ENCODE measurements at places on chromosomes 7 and 10.

DNA sequence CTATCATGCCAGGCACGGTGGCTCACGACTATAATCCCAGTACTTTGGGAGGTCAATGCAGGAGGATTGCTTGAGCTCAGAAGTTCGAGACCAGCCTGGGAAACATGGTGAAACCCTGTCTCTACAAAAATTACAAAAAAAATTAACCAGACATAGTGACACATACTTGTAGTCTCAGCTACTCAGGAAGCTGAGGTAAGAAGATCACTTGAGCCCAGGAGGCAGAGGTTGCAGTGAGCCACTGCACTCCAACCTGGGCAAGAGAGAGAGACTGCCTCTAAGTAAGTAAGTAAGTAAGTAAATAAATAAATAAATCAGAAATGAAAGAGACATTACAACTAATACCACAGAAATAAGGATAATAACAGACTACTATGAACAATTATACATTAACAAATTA lies 36.2 kb downstream of the PDLIM1 start:
- H3K4me1 ChIP-seq, result no peaks in the 10 kb centered on the region
- DNase-seq, result no peak
- H3K27me3 ChIP-seq, result no peaks in the 10 kb centered on the region
- no peak overlapping the region for H3K4me3 ChIP-seq
- no peak overlapping the region for H3K27ac ChIP-seq
- no peaks in the 10 kb centered on the region for H3K36me3 ChIP-seq

DNA sequence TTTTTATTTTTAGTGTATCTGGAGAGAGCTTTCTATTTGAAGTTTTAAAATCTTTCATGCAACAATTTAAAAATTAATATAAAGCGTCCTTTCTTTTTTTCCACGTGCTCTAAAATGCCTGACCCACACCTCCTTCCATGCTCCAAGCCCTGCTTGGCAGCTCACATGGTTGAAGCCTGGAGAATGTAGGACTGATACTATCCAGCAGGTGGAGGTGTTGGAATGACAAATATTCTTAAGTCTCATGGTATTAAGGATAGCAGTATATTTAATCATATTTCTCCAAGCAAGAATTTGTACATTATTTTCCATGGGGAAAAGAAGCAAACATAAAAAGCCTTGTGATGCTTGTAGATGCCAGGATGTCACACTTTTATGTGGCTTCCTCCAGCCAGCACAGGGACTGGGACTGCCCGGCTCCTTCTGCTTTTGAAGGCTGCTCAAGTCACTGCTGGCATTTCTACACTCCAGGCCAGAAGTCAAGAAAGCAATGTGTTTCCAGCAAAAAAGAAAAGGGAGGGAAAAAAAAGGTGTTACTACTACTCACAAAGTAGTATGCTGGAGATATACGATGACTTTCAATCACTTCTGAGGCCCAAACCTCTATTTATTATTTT lies 49.7 kb downstream of the BZW2 start:
- H3K4me3 ChIP-seq, result no peak overlapping the region
- DNase-seq, result peak; percentile 14
- H3K36me3 ChIP-seq, result peaks cover 70% of the 10 kb centered on the region
- no peaks in the 10 kb centered on the region for H3K27me3 ChIP-seq
- no peak overlapping the region for H3K27ac ChIP-seq

DNA sequence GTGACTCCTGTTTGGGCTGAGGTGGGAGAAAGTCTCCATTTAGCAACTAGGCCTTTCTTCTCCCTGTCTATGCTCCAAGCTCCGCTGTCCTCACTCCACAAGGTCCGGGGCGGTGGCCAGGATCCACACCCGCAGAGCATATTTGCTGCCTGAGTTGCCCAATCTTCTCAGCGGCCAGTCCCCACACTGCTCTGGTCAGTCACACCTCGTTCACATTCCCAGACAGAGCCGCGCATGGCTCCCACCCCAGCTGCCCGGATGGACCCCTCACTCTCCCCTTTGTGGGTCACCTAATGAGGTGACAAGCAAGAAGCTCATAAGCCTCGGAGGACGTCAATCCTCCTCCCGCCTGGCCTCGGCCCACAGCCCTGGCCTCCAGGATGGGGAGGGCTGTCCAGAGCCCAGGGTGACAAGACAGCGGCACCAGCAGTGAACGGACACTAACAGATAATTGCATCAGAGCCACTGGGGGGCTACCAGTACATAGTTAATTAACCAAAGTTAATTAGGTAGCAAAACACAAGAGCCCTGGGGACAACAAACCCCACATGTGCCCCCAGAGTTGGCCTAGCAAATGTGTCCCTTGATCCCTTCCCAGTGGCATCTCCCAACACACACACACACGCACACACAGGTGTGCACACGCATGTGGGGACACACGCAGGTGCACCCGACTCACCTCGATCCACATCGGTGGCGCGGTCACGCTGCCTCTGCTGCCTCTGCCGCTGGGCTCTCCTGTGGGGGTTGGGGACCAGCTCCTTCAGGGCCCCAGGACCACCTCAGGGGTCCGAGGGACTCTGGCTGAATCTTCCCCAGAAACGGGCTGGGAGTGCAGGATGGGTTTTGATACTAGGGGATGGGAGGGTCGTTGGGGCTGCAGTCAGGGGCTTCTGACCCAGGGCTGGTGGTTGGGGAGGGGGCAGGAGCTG lies 11.8 kb downstream of the EPHA1 start:
- H3K4me1 ChIP-seq, result peaks cover 7% of the 10 kb centered on the region
- H3K36me3 ChIP-seq, result no peaks in the 10 kb centered on the region
- H3K27me3 ChIP-seq, result no peaks in the 10 kb centered on the region
- no peak overlapping the region for H3K27ac ChIP-seq
- H3K4me3 ChIP-seq, result no peak overlapping the region
- DNase-seq, result no peak

DNA sequence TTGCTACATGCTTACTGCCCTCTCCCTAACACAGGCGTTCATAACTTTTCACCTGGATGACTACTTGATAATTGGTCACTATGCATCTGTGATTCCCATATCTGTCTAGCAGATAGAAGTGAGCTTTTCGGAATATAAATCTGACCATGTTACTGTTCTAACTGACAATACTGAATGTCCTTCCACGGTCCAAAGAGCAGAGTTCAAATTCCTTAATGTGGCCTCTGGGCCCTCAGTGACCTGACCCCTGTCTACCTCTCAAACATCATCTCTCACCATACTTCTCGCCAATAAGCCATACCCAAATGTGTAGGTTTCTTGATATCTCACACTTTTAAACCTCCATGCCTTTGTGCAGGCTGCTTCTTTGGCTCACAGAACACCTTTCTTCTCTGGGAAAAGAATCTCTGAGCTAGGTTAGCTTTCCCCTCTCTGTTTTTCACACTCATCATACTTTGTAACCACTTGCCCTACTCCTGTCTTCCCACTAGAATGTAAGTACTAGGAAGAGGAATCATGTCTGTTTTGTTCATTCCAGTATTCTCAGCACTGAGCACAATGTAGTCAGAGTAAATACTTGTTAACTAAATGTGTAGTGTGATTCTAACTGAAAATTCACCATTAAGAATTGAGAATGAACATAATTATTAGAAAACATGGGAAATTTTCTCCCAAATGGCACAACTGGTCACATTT lies 39.2 kb upstream of the LRRC17 start:
- H3K4me1 ChIP-seq, result peaks cover 22% of the 10 kb centered on the region
- H3K36me3 ChIP-seq, result no peaks in the 10 kb centered on the region
- H3K27me3 ChIP-seq, result no peaks in the 10 kb centered on the region
- H3K4me3 ChIP-seq, result no peak overlapping the region
- H3K27ac ChIP-seq, result no peak overlapping the region
- no peak for DNase-seq

DNA sequence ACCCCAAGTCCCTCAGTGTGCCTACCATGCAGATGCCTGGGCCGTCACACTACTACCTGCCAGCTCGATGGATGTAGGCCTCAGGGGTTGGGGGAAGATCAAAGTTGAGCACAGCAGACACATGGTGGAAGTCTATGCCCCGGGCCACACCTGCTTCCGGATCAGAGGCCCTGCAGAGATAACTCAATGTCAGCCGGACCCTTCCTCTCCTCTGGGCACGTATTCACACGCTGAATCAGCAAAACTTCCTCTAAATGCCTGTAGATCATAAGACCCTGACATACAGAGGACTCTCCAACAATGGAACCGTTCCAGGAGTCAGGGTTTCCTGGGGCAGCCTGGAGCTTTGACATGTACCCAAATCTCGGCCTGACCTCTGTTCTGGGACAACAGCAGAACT lies 3.7 kb downstream of the DDX56 start:
- no peak overlapping the region for H3K27ac ChIP-seq
- peaks cover 40% of the 10 kb centered on the region for H3K4me1 ChIP-seq
- H3K27me3 ChIP-seq, result no peaks in the 10 kb centered on the region
- H3K4me3 ChIP-seq, result no peak overlapping the region
- H3K36me3 ChIP-seq, result peaks cover 77% of the 10 kb centered on the region

- H3K36me3 ChIP-seq, result peaks cover 1% of the 10 kb centered on the region
- H3K27ac ChIP-seq, result no peak overlapping the region
- DNase-seq, result no peak
- no peak overlapping the region for H3K4me3 ChIP-seq
- H3K27me3 ChIP-seq, result no peaks in the 10 kb centered on the region
Measured at GRCh38 chr7:1861799-1862458, 191.9 kb downstream of the ELFN1 start.

- no peak overlapping the region for H3K4me3 ChIP-seq
- H3K27ac ChIP-seq, result no peak overlapping the region
- peaks cover 4% of the 10 kb centered on the region for H3K4me1 ChIP-seq
Measured at GRCh38 chr7:69701288-69701687, 103.0 kb downstream of the AUTS2 start.

GRCh38 chr10:102718220-102718619 lies 3.8 kb downstream of the SFXN2 start:
- no peaks in the 10 kb centered on the region for H3K27me3 ChIP-seq
- no peak for DNase-seq
- H3K4me3 ChIP-seq, result no peak overlapping the region
- H3K27ac ChIP-seq, result no peak overlapping the region

DNA sequence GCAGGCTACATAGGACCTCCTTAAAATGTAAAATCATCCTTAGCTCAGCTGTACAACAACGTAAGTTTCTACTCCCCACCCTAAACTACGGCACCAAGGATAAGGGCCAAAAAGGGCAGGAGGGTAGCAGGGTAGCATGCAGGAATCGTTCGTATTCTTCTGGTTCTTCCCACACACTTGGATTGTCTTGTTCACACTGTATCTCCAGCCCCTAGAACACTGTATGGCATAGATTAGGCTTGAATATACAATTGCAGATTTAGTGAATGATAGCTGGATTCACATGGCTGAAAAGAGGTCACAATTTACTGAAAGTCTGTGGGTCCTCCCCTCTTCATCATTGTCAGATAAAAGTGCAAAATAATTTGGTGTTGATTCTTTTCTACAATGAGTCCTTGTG lies 28.2 kb upstream of the PRKAR2B start:
- no peak overlapping the region for H3K27ac ChIP-seq
- H3K36me3 ChIP-seq, result no peaks in the 10 kb centered on the region
- H3K4me1 ChIP-seq, result no peaks in the 10 kb centered on the region
- no peak overlapping the region for H3K4me3 ChIP-seq
- no peak for DNase-seq

DNA sequence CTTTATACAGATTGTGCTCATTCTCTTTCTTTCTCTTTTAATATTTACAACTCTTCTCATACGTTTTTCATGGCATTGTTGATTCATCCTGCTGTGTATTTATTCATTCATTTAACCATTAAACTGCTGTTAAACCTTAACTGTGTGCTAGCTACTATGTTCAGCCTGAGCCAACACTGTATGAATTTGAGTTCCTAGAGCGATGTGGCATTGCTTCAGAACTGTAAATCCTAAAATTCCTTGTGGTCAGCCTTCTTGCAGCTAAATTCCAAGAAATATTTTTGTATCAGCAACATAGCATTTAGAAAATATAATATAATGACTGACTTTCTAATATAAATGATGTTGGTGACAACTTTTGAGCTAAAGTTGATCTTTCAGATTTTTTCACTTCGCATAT lies 184.7 kb upstream of the FZD1 start:
- DNase-seq, result no peak
- no peak overlapping the region for H3K27ac ChIP-seq
- no peak overlapping the region for H3K4me3 ChIP-seq
- peaks cover 13% of the 10 kb centered on the region for H3K4me1 ChIP-seq

- no peaks in the 10 kb centered on the region for H3K36me3 ChIP-seq
- no peaks in the 10 kb centered on the region for H3K27me3 ChIP-seq
- H3K4me3 ChIP-seq, result no peak overlapping the region
- H3K4me1 ChIP-seq, result no peaks in the 10 kb centered on the region
- H3K27ac ChIP-seq, result no peak overlapping the region
Measured at GRCh38 chr7:45646996-45647825, 73.0 kb downstream of the ADCY1 start.

DNA sequence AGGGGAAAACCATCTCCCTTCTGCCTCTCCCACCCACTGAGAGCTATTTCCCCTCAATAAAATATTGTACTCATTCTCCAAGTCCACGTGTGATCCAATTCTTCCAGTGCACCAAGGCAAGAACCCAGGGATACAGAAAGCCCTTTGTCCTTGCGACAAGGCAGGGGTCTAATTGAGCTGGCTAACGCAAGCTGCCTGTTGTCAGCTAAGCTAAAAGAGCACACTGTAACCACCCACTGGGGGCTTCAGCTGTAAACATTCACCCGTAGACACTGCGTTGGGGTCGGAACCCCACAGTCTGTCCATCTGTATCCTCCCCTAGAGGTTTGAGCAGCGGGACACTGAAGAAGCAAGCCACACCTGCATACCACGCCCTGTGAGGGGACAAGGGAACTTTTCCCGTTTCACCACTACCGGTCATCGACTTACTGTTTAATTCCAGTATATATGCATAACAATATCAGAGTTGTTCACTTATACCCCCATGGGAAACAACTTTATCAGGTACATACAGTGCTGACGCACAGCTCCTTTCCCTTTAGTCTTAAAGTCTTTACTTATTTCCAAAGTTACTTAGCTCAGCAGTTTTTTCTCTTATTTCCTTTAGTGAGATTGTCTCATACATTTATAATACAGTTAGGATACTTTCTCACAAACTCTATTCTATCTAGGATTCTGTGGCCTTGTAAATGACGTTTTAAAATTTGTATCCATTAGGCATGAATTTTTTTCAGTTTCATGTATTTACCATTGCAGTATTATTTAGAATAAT lies 721.6 kb downstream of the ANKRD7 start:
- no peak overlapping the region for H3K4me3 ChIP-seq
- H3K4me1 ChIP-seq, result no peaks in the 10 kb centered on the region
- H3K27ac ChIP-seq, result no peak overlapping the region
- H3K27me3 ChIP-seq, result no peaks in the 10 kb centered on the region
- H3K36me3 ChIP-seq, result no peaks in the 10 kb centered on the region

DNA sequence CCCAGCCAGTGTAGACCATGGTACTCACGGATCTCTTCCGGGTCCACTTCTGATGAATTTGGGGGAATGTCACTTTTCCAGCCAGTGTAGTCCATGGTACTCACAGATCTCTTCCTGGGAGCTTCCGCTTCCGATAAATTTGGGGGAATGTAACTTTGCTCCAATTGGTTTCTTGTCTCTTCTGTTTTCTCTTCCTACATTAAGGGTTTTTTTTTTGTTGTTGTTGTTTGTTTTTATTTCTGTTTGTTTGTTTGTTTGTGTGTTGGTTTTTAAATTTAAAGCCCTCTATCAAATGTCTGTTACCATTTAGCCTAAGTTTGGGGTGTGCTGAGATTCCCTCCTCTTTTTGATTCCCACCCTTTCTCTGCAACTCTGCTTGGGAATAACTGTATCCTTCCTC lies 475.8 kb upstream of the FZD8 start:
- no peaks in the 10 kb centered on the region for H3K27me3 ChIP-seq
- H3K36me3 ChIP-seq, result no peaks in the 10 kb centered on the region
- DNase-seq, result no peak
- no peak overlapping the region for H3K4me3 ChIP-seq

Measured in activated CD8-positive, alpha-beta T cell treated with anti-CD3 and anti-CD28 coated beads for 36 hours (primary cell).